Lung (tissue), 17 donors: ENCODE measurements at places on chromosomes 12 and 14.

- DNase-seq = peak; percentile 46
Observed at GRCh38 chr14:70821584-70822529, 12.5 kb upstream of the MAP3K9 start.

DNA sequence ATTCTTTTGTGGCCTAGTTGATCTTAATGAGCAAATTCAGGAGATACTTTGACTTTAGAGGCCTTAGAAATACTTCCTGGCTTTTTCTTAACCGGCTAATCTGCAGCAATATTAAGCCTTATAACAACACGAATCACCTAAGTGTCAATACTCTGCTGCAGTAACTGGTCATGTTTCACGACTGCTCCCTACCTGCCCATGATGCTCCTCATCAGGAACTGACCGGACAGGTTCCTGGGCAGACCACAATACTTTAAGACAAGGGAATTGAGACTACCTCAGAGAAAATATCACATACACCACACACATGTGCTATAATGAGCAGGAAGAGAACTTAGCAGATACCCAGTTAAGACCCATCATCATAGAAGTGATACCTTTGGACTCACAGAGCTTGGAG, 211.9 kb upstream of the BMP4 start:
- DNase-seq = no peak

DNA sequence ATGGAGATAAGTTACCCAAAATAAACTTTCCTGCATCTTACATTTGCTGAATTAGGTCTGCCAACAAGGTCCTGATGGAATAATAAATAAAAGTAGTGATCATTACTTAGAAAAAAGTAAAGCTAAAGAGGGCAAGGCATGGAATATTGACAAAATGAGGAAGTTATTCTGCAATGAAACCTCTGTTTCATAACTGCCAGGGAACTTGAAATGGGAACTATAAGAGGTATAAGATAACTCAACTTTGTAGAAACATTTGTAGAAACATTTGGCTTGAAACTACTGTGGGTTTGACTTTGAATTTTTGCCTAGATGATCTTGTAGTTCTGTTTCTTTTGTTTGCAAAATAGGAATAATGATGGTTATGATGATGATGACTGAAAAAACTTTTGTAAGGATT, 18.7 kb upstream of the YBX3 start:
- no peak for DNase-seq

- peak; percentile 50 for DNase-seq
Observed at GRCh38 chr12:28872654-28873268, 276.3 kb upstream of the FAR2 start.

GRCh38 chr12:89836026-89836425, 127.4 kb upstream of the ATP2B1 start:
- DNase-seq = no peak

GRCh38 chr12:113361574-113362370, 3.4 kb downstream of the PLBD2 start:
- no peak for DNase-seq

DNA sequence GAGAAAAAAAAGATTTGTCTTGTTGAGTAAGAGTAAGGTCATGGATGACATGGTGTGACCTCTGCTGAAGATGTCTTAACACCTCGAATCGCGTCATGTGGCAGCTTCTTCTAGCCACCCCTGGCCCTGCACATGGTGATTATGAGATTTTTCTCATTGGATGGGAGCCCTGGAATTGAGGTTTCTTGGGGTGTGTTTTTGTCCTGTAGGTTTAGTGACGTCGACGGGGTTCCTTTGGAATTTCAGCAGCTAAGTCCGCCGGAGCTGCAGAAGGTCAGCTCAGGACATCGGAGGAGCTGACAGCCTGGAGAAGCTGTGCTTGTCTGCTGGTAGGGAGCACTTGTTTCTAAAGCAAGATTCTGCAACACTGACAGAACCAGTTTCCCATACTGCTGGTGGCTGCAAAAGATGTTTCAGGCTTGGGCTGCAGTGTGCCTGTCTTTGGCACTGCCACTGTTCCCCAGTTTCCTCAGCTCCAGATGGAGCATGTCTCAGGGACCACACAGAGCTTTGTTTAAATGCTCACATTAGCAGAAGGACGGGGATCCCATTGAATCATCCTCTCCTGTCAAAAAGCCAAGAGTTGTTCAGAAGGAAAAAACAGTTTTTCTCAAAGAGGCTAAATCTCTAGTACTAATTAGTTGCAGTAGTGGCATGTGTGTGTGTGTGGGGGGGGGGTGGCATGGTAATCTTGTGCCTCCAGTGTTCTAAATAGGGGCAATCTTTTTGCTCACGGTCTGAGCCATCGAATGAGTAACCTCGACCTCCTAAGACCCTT, 5.2 kb upstream of the FOS start:
- DNase-seq = peak; percentile 89

GRCh38 chr12:103642240-103642864, 55.3 kb downstream of the STAB2 start:
- DNase-seq = no peak

- peak; percentile 50 for DNase-seq
Observed at GRCh38 chr12:98939350-98939749, 294.3 kb downstream of the APAF1 start.

- DNase-seq = no peak
Observed at GRCh38 chr12:121513464-121514183, 67.2 kb downstream of the KDM2B start.

GRCh38 chr14:23562822-23563472, 4.6 kb downstream of the AP1G2 start:
- peak; percentile 49 for DNase-seq

DNA sequence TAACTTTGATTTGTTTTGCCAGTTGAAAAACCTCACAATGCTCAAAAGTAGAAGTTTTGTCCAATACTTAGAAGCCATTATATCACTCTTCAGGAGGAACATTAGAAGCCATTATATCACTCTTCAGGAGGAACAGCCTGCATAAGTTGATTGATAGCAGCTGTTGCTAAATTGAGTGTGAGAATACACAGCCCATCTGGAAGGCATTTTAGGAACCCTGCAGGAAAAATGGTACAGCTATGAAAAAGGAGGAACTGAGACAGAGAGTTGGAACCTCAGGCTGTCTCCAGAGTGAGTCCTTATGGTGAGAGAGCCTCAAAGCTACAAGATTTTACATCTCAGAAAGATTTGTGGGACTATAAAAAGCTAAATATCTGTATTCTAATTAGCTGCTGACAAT, 207.0 kb downstream of the MYRFL start:
- peak; percentile 98 for DNase-seq

GRCh38 chr14:77067632-77068516, 30.2 kb upstream of the CIPC start:
- peak; percentile 77 for DNase-seq

DNA sequence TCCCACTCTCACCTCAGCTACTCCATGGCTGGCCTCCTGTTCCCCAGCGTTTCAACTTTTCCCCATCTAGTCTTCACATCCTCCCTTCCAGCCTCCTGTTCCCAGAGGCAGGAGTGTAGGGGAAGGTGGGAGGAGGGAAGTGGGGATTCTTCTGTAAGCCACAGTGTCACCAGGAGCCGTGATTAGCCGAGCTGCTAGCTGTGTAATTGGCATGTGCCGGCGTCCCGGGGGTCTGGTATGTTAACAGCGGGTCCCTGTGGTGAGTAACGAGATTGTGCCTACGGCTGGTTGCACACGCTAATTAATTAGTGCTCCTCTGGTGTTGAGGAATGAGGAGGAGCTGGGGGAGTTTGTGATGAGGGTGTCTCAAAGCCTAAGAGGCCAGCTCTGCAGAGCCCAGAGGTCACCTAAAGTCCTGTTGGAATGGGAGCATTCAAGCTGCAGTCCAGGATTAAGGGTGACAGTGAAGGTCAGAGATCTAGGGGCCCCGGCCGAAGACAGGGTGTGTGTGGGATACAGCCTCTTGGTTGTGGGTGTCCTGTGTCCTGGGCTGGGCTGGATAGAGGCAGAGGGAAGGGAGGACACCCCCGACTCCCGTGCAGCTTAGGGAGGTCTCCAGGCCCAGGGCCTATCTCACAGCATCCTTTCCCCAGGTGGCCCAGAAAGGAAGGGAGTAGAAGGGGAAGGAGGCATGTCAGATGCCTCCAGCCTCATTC, 10.0 kb upstream of the CALCOCO1 start:
- no peak for DNase-seq

DNA sequence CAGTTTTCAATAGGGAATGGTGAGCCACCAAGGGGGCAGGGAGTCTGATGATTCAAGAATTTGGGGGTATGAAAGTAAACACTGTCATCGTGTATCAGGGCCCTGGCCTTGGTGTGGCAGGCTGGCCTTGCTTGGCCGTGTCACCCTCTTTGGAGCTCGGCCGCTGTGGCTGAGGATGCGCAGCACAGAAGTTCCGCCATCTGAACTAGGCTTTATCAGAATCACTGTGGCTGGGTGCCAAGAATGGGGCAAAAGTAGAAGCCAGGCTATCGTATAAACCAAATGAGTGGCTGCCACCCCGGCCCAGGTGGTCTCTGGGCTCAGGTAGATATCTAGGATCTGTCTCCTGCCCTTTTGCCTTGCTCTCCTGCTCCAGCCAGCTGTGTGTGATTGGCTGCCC, 137.4 kb downstream of the PAPOLA start:
- DNase-seq = no peak

DNA sequence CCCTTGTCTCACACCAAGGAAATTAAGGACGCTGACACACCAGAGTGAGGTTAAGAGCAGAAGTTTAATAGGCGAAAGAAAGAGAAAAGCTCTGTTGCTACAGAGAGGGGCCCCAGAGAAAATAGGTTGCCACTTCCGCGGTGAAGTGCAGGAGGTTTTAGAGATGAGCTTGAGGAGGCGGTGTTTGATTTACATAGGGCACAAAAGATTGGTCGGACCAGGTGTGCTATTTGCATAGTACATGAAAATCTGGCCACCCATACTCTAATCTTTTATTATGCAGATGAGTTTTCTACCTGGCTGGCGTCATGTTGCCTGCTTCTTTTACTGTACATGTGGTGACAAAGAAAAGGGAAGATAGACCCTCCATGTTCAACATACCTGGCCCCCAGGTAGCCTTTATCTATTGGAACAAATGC, 23.3 kb upstream of the MYF6 start:
- DNase-seq = no peak

DNA sequence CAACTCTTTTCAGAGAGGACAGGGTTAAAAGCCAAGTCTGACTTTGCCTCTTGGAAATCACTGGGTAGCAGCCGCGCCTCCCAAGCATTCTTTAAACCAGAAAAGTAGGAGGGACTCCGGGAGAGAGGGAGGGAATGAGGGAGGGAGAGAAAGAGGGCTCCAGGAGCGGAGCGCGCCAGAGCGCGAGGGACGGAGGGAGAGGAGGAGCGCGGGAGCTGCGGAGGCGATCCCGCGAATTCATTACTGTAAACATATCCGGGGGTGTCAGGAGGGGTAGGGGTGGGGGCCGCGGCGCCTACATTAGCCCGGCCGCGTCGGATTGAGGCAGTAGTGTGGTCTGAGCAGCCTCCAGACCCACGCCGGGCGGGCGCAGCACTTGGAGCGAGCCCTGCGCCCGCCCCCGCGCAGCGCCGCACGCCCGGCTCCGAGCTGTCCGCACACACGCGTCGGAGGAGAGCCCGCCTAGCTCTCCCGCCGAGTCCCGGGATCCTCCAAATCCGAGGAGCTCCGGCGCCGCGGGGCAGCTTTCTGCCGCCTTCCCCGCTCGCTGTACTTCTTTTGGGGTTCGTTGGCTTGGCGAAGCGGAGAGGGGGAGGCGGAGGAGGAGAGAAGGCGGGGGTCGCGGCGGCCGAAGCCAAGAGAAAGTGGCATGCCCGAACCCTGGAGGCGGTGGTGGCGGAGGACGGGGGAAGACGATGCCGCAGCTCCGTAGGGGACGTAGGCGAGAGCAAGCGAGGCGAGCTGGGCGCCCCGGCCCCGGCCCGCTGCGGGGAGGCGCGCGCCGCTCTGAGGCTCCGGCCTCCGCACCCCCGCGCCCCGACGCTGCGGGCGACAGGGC, 3.3 kb downstream of the FLRT2 start:
- DNase-seq = peak; percentile 95

- peak; percentile 20 for DNase-seq
Observed at GRCh38 chr12:122523846-122524718, 2.7 kb downstream of the RSRC2 start.

DNA sequence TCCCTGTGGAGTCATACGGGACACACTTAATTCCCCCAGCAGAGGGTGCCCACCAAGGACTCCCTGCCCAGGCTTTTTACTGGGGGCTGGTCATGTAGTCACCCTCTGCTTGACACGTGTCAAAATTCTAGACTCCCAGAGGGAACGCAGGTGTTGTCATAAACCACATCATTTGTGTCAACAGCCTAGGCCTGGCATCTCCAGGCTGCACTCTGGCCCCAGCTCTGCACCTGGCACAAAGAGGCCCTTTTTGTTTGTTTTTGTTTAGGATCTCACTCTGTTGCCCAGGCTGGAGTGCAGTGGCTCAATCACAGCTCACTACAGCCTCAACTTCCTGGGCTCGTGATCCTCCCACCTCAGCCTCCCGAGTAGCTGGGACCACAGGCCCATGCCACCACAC, 21.1 kb downstream of the BRI3BP start:
- no peak for DNase-seq

DNA sequence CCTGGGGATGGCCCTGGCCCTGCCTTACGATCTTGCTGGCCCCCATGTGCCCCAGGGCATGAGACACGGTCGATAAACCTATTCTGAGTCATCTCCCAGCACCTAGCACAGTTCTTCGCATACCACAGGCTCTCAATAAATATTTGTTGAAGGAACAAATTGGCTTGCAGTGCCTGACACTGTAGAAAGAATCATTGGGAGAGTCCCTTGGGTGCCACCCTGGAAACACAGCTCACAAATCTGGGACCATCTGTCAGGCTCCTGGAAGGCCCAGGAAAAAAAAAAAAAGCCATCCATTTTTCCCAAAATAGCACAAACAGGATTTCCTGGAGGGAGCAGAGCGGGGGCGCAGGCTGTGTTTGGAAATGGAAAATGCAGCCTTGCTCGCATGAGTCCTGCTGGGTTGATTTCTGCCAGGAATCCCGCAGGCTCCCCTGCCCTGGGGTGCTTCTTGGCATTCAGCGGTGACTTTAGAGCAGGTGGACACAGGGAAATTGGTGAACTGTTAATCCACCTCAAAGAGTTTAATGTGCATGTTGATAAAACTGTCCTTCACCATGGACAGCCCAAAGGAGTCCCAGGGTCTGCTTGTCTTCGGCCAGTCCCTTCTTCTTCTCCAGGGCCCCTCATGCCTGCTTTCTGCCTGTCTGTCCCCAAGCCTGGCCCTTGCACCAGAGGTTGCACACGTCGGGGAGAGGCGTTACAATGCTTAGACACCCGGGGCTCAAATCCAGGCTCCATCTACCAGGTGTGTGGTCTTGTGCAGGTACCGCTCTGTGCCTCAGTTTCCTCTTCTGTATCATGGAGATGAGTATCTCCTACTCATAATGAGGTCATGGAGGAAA, 106.1 kb upstream of the RFLNA start:
- DNase-seq = no peak

DNA sequence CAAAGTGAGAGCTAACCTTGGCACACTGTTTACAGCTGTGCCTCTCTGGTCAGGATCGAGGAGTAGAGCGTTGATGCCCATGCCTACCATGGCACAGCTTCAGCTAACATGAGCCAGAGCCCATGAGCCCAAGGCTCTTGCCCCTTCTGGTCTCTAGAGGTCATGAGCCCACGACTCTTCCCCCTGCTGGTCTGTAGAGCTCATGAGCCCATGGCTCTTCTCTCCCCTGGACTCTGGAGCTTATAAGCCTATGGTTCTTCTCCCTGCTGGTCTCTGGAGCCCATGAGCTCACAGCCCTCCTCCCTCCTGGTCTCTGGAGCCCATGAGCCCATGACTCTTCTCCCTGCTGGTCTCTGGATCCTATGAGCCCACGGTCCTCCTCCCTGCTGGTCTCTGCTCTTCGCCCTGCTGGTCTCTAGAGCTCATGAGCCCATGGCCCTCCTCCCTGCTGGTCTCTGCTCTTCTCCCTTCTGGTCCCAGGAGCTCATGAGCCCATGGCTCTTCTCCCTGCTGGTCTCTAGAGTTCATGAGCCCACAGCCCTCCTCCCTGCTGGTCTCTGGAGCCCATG, 16.6 kb upstream of the CLMN start:
- no peak for DNase-seq

GRCh38 chr14:74645244-74645643, 33.2 kb upstream of the LTBP2 start:
- no peak for DNase-seq
